ENCODE measurements at places on chromosomes 6 and 20.

- no peak for DNase-seq
Observed at GRCh38 chr6:145830612-145831011, 16.0 kb upstream of the FBXO30 start.

- DNase-seq, result no peak
Observed at GRCh38 chr6:52846002-52846401, 5.4 kb upstream of the GSTA5 start.

- DNase-seq, result no peak
Observed at GRCh38 chr6:107021446-107022185, 6.4 kb upstream of the MTRES1 start.

DNA sequence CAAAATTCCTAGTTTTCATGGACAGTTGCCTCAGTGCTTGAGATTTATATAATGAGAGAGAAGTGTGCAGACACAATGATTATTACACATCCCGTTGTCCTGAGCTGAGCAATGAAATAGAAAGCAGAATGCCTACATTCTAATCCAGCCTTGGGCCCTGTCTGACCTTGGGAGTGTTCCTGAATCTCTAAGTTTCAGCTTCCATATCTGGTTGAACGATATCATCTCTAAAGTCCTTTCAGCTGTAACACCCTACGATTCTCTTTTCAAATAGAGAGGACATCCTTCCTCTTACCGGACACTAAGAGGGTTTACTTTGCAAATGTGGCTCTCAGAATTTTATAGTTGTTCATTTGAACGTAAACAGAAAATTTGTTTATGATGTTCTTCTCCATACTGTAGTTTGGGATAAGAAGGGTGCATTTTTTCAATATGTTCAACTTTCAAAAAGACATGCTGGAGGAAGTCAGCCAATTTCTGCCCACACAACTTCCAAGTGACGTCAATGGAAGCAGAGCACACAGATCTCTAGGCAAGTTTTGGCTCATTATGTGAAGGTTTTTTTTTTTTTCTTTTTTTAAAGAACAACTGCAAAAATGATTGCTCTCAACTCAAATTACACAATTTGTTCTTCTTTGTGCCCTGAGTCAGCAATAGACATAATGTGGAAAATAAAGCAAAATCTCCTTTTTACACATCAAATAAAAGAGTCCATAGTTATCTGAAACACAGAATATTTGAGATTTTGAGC lies 50.4 kb downstream of the PDE7B start:
- no peak for DNase-seq

- DNase-seq, result no peak
Observed at GRCh38 chr6:47571488-47571887, 93.9 kb downstream of the CD2AP start.

DNA sequence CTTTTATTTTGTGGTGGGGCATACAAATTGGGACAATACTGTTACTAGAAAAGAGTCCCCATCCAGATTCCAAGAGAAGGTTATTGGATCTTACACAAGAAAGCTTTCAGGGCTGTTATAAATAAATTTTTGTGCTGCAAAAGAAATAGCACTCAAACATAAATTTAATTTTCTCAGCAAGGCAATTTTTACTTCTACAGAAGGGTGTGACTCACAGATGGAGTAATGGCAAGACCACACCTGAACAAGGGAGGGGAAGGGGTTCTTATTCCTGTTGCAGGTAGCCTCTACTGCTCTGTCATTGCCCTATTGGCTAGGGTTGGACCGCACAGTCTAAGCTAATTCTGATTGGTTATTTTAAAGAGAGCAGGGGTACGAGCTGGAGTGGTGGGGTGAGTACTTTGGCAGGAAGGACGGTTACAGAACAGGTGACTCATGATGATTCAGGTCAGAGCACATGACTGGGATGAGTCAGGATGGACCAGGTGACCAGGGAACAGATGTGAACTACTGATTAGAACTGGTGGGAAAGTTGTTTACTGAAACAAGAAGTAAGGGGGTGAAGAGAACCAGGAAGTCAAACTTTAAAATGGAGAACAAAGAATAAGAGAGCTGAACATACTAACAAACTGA lies 41.1 kb downstream of the CNR1 start:
- DNase-seq, result no peak

DNA sequence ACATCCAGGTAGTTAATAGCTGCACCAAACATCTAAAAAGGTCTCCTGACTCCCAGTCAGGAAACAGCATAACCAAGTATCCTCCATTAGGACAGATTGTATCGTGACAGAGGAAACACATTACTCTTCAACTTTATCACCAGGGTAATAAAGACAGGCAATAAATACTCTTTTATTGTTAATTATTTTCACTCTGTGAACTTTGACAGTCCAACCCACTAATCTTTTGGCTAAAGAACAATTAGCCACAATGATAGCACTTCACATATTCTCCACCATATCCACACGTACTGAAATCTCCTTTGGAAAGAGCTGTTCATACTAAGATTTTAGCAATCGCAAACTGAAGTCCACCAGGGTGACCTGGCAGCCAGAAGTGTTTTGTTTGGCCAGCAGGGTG lies 46.4 kb downstream of the ARHGAP18 start:
- no peak for DNase-seq

- no peak for DNase-seq
Observed at GRCh38 chr6:143759666-143760065, 81.9 kb downstream of the PHACTR2 start.
